ENCODE measurements at places on chromosomes 11 and 22. TPM values are rescaled to one million over a fixed set of nuclear protein-coding genes. Genes with fewer than 3 reads are reported as not detected.
A peak's percentile ranks its signal among the peaks of the same experiment; 100 is the strongest.

OR51A7 gene
- polyA plus RNA-seq, result not detected

DNA sequence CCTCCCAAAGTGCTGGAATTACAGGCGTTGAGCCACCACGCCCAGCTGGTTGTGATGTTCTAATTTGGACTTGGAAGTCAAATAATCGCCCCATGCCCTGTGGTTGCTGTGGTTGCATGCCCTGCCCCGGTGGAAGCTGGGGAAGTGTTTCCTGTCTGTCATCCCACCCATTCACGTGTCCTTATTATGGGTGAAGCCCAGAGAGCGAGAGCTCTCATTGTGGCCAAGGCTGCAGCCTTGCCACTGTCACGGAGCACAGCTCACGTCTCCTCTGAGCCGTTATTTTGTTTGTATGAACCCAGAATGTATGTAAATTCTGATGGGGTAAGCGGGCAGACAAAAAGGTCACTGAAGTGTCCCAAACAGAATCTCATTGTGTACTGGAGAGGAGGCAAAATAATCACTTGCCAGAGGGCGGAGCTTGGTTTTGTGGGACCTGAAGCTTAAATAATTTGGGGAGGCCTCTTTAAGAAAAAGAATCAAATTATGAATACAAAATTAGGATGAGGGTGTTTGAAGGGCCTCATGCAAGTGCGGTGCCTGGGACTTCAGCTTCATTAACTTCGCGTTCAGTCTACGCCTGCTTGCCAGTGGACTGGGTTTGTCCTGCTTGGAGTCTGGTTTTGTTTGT lies 25.8 kb upstream of the TREH start:
- H3K27ac ChIP-seq, result no peak overlapping the region
- H3K36me3 ChIP-seq, result no peaks in the 10 kb centered on the region
- H3K27me3 ChIP-seq, result peaks cover 10% of the 10 kb centered on the region
- DNase-seq, result no peak

GPHA2 gene
- not detected for polyA plus RNA-seq

KIF18A gene
- 14.2 TPM for polyA plus RNA-seq

DNA sequence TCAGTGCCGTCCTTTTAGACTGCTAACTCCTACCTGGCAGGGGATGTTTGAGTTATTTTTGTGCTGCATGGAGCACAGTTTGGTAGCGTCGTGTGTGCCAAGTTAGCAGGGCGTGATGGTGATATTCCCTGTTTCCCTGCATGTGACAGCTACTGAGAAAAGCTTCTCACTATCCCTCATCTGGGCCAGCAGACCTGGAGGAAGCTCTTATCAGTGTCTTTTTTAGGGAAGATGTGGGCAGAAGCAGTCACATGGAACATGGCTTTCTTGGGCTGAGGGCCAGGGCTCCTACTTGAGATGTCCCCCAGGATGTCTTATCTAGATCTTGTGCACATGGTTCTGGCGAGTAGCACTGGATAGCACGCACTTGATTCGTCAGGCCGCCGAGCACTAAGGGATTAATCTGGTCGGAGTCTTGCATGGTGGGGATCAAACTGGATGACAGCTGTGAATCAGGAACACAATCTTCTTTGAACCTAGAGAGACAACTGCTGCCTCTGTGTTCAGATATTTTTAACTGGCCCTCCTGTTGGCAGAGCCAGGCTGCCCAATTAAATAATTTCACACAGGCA lies 33.8 kb downstream of the TECTA start:
- no peaks in the 10 kb centered on the region for H3K36me3 ChIP-seq
- H3K27me3 ChIP-seq, result no peaks in the 10 kb centered on the region
- no peak overlapping the region for H3K27ac ChIP-seq
- no peak for DNase-seq

DNA sequence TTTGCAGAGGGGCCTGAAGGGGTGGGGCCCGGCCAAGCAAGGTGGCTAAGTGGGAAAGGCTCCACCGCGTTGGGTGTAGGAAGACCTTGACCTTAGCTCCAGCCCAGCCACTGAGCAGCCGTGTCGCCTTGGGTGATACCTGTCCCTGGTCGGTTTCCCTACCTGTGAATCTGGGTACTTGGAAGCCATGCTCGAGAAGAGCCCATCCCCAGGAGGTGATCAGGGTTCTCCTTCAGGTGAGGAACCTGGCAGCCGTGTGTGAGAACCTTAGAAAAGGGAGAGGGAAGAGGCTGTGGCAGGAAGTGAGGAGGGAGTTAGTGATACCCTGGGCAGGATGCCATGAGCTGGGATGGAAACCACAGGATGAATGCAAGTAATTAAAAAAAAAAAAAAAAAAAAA lies 21.6 kb downstream of the PPARA start:
- no peak overlapping the region for H3K4me3 ChIP-seq
- H3K27ac ChIP-seq, result peak overlapping the region; percentile 58
- peak; percentile 51 for DNase-seq
- no peaks in the 10 kb centered on the region for H3K36me3 ChIP-seq
- H3K27me3 ChIP-seq, result no peaks in the 10 kb centered on the region

GRCh38 chr11:119188067-119188466 lies 2.8 kb downstream of the NHERF4 start:
- peaks cover 16% of the 10 kb centered on the region for H3K27me3 ChIP-seq
- no peak for DNase-seq
- no peaks in the 10 kb centered on the region for H3K36me3 ChIP-seq
- no peak overlapping the region for H3K27ac ChIP-seq

DNA sequence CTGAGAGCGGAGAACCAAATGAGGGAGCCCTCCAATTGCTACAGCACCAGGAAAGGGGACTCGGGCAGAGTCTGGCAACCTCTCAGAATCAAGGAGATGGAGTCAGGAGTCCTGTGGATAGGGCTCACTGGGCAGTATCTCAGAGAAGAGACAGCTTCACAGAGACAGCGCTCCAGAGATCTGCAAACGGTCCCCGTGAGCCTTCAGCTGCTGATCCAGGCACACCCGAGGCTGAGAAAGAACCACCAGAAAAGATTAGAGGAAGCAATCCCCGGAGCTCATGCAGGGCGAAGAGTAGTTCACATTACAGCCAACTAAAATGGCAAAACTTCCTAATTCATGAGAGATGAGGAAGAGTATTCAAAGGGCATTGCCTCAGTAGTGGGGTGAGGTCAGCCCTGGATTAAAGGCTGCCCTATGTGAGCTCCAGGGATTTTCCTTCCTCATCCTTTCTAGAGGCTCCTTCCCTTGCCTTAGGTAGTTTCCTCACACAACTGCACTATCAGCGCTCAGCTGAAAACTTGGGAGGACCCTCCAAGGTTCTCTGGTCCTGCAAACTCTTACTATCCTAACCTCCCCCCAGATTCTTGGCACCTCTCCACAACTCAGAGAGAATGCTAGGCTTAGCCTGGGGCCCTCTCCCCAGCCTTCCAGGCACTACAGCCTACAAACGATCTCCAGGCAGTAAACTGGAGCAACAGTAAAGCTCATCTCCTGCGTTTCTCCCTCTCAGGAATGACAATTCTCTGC lies 23.7 kb downstream of the SCN4B start:
- no peaks in the 10 kb centered on the region for H3K27me3 ChIP-seq
- H3K4me3 ChIP-seq, result no peak overlapping the region
- DNase-seq, result no peak
- H3K36me3 ChIP-seq, result no peaks in the 10 kb centered on the region
- H3K4me1 ChIP-seq, result no peaks in the 10 kb centered on the region

DNA sequence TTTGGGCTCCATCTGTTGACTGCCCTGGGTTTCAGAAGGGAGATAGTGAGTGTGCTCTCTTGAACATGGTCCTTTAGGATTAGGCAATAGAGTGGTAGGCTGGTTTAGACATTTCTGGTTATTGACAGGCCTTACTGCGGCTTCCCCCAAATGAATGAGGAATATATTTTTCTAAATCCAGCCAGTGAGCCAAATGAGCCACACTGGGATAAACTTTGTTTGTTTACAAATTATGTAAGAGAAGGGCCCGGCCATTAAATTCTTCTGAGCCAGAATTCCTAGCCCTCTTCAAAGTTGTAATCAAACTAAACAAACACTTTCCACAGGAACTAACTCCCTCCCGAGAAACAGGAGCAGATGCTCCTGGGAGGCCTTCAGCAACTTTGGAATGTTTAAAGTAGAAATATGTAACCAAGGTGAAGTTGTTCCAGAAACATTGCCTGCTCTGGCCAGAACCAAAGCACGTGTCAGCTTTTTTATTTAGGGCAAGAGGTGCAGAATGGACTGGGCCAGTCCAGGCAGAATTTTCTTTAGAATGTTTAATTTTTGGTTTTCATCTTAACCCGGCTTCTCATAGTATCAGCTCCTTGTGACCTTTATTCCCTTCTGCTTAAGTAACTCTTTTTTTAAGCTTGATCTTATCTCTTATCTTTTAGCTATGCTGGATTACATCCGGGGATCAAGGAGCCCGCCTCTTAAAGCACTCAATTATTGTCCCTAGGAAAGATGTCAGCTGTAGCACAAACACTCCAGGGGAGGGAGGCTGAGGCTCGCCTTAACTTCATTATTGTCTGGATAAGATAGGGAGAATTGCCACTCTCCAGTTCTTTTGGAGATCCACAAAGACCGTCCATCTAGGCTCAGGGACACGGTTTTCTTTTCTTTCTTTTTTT lies 28.7 kb downstream of the ZNRF3 start:
- H3K27ac ChIP-seq, result no peak overlapping the region
- no peaks in the 10 kb centered on the region for H3K27me3 ChIP-seq
- H3K4me1 ChIP-seq, result peaks cover 13% of the 10 kb centered on the region
- no peaks in the 10 kb centered on the region for H3K36me3 ChIP-seq
- H3K4me3 ChIP-seq, result no peak overlapping the region

EXPH5 gene
- polyA plus RNA-seq, result 3.4 TPM

OR52A1 gene
- not detected for polyA plus RNA-seq

All from fibroblast of lung (primary cell).